ENCODE measurements at places on chromosomes 3 and 15. TPM values are rescaled to one million over a fixed set of nuclear protein-coding genes. Genes with fewer than 3 reads are reported as not detected.

The SI gene
- total RNA-seq = not detected

The ZNF80 gene
- not detected for total RNA-seq

The PTPRG gene
- 27.6 TPM for total RNA-seq

The HRG gene
- not detected for total RNA-seq

The CCR8 gene
- total RNA-seq = not detected

The WDR82 gene
- total RNA-seq = 61.5 TPM

The PLCH1 gene
- 0.09 TPM for total RNA-seq

The UNC45A gene
- total RNA-seq = 75.6 TPM

The CPLX3 gene
- total RNA-seq = not detected

The SPINK8 gene
- total RNA-seq = not detected

The FRMD5 gene
- 16.3 TPM for total RNA-seq
